ENCODE measurements at places on chromosomes 2 and 18. TPM values are rescaled to one million over a fixed set of nuclear protein-coding genes. Genes with fewer than 3 reads are reported as not detected.

DNA sequence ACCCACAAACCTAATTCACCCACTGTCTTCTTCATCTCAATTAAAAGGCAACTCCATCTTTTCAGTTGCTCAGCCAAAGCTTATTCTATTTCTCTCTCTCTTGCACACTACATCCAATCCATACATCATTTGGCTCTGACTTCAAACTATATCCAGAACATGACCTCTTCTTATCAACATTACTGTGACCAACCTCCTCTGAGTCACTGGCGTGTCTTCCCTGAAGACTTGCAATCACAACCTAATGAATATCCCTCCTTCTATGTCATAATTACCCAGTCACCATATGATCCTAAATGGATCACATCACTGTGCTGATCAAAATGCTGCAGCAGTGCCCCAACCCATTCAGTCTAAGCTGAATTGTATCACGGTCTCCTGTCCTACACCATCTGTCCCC lies 22.6 kb upstream of the SULT1C3 start:
- DNase-seq, result no peak

- DNase-seq, result no peak
These were observed 4.4 kb downstream of the GCKR start for GRCh38 chr2:27501042-27501441.

GRCh38 chr2:108023776-108024175 lies 37.5 kb downstream of the SLC5A7 start:
- DNase-seq, result no peak

GRCh38 chr2:45812011-45812500 lies 160.6 kb downstream of the PRKCE start:
- DNase-seq, result no peak

GRCh38 chr2:161417438-161418274 lies 1.6 kb downstream of the TBR1 start:
- DNase-seq, result no peak

DNA sequence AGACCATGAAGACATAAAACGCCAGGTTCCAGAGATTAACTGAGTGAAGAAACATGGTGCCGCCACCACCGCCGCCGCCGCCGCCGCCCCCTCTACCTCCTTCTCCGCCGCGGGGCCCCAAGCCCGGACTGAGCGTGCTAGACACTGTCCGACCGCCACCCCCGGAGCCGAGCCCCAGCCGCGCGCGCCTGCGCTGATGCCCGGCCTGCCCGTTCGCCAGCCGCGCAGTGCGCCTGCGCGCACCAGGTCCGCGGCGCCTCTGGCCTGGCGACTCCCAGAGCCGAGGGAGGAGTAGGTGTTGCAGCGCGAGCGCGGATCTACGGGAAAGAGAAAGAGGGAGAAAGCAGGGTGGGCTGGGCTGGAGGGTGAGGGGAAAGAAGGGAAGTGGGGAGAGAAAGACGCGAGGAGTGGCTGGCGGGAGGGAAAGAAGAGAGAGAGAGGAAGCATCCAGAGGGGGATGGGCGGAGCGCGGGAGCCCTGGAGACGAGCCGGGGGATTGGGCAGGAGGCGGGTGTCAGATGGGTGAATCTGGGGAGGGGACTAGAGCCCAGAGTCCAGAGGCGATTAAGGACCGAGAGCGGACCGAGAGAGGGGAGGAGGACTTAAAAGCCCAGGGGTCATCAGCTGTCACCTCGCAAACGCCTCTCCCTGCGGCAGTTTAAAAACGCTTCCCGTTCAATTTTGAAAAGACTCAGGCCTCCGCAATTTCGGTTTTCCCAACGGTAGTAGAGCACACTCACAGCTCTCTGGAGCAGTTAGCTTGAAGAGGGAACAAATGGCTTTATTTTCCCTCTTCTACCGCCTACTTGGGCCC lies at the start of gene PGAP1:
PGAP1 (minus strand) TSS at position 146 of the 814 bp plus-strand sequence; CDS start at position 55, 91 bp downstream.
- DNase-seq, result peak; percentile 94

DNA sequence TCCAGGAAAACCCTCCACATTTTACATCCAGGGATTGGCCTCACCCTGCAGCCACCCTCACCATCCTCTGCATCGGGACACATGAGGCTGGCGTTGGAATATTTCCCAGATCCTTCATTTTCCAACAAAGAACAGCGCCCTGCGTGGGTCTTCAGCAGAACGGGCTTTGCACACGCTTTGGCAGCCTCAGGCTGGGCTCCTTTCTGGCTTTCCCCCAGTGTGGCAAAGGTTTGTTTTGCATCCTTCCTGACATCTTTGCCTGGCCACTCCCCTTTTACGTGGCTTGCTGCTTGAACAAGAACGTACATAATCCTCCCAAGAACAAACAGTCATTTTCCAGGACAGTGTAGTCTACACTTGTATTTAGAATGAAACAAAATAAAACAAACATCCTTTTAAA lies 25.6 kb upstream of the GREB1 start:
- DNase-seq, result no peak

DNA sequence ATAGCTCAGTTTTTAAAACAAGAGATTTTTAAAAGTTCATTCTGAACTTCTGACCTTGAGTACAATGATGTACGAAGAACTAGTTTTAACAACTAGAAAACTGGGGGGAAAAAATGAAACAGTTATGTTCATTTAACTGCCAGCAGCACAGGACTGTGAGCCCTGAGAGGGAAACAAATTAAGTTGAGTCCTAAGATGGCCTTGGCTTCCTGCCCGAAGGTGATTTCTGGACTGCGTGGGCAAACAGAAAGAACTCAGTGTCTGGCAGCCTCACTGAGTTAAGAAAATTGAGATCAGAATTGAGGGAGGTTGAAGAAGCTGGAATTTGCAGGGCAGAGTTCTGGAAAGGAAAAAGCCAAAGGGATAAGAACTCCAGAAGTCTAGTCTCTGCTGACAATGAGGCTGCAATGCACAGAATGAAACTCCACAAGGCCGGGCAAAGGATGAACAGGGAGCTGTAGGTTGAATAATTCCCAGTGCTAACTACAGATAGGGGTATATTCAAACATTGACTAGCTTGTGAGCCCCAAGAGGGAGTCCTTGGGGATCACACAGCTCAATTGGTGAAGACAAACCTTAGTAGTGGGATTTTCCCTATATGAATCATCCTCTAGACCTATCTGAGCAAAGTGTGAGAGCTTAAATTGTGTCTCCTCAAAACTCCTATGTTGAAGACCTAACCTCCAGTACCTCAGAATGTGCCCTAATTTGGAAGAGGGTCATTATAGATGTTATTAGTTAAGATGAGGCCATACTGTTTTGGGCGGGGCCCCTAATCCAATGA lies 13.1 kb upstream of the CRACDL start:
- no peak for DNase-seq

DNA sequence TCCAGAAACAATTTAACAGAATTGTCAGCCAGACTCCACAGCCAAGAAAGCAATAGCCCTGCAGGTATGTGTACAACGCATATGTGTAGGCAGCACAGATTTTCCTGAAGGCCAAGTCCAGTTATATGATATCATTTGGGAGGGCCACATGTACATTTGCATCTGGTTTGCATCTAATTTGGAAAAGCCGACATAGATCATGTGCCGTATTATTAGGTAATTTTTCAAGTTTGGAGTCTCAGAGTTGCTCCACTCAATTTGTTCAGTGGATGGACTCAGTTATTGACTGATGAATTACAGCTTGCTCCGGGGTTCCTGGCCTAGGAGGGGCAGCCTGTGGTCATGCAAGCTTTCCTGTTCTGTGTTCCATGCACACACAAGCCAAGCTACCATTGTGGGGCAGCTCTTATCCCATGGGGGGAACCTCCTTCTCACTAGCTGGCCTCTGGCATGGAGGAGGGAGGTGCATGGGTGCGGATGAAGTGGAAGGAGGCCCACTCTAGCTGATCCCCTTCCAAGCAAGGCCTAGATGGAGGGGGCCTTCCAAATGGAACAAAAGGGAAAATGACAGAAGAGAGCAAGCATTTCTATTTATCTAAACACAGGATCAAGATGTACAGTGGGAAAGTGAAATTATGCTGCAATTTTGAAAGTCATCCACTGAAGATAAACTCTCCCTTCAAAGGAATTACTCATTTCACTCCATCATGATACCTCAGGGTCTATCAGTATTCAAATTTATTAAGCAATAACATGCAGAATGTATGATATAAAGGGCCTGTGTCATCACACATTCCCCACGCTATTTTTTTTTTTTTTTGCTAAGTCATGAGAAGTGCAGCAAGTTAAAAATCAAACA lies 202.6 kb upstream of the SMAD2 start:
- DNase-seq, result no peak

DNA sequence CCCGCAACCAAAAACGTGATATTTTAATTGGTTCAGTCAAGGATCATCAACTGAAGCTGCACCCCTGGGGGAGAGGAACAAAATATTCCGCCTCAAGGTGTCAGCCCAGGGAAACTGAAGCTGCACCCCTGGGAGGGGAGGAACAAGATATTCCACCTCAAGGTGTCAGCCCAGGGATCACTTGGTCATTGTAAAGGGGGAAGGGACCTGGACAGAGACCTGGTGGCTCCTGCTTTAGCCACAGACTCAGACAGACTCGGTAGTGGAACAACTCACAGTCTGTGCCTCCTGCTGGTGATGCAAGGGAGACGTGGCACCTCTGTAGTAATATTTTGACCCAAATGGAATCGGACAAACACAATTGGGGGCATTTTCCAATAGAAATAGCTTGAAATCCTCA lies 75.1 kb downstream of the GBX2 start:
- no peak for DNase-seq

DNA sequence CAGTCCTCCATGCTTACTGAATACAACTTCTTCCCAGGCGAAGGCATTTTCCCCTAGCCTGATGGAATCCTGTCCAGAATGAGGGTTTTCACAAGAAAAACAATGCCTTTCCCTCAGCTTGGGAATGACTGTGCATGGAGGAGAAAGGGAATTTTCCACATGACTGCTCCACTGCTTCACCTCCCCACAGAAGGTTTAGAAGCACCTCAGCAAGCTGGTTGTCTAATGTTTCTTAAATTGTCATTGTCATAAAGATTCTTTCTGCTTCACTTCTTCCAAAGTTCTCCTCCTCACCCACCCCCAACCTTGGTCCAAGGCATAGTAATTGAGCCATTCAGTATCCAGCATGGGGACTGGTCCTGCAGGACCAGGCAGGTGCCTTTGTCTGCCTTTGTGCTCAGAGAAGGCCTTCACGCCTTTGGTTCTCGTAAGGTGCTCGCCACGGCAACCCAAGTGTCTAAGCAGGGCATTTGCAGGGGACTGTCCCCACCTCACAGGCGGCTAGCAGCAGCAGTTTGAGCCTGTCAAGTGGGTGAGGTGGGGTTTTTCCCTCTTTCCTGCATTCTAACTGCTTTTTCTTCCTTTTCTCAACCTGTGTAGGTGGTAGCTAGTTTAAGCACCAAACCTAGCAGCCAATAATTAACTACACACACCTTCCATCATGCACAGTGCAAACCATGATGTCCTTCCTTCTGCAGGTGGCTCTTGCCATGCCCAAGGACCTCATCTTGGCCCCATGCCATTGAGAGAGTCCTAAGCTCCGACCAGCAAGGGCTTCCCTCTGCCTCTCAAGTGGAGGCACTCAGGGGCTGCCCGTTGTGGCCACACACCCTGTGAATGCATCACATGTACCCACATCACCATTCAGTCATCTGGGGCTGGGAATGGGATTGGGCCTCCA lies 65.7 kb upstream of the BCL2L11 start:
- no peak for DNase-seq

GRCh38 chr2:164933671-164934189 lies 21.6 kb downstream of the SLC38A11 start:
- no peak for DNase-seq

DNA sequence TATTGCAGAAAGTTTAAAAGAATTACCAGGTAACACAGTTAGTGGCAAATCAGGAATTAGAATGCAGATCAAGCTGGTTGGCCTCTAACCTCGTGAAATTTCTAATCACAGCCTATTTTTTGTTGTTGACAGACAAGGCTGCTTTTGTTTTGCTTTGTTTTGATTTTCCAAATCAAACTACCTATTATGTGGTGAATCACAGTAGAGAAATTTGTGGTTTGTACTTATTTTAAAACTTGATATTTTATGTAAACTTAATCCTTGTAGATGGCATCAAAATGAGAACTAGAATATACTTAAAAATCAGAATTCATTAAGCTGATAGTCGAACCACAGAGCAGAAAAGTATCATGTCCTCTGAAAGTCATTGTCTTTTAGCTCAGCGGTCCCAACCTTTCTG lies 258.1 kb downstream of the CTNNA2 start:
- DNase-seq, result no peak

- no peak for DNase-seq
These were observed 72.2 kb downstream of the BCL11A start for GRCh38 chr2:60481257-60481656.

GRCh38 chr2:234821946-234822475 lies 129.8 kb upstream of the SH3BP4 start:
- DNase-seq, result no peak

DNA sequence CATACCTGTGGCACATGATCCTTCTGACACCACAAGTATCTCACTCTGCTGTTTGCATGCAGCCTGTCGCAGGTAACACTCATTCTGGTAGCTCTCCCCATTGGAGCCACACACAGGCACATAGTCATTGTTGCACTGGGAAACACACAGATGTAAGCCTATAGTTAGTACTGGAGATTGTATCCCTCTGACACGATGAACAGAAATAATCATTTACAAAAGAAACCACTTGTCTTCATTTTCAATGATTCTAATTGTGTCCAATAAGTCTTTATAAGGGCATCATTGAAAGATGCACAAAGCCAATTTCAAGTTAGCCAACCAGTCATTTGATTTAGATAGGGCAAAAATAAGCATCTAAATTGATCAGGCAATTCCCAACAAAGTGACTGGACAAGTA lies 10.4 kb downstream of the TMEFF2 start:
- no peak for DNase-seq

- DNase-seq, result no peak
These were observed 47.0 kb upstream of the RALBP1 start for GRCh38 chr18:9428301-9428706.

GRCh38 chr18:65623676-65624075 lies 127.1 kb upstream of the CDH7 start:
- no peak for DNase-seq

DNA sequence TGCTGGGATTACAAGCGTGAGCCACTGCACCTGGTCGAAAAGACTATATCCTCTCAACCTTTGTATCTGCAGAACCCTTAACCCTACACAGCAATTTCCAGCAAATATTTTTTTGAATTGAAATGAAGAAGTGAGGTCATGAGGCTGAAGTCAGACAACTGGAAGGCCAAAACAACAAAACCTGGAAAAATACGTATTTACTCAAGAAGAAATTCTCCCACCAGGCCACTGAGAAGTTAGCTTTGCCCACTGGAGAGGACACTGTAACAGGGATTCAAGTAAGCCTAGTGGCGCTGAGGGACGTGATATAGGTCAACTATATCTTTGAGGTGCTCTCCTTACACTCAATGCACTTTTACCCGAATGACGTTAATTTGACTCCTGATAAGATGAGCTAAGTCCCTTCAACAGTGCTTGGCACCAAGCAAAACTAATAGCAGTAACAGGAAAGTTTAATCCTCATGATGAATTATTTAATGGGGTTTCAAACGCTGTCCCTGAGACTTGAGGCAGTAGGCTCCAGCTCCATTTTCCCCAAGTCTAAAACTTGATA lies 1.9 kb downstream of the HDLBP start:
- no peak for DNase-seq

CEP192 gene
- total RNA-seq, result 26.8 TPM

LCT gene
- total RNA-seq, result not detected

PAIP2B gene
- total RNA-seq, result 3.7 TPM

SLC20A1 gene
- total RNA-seq, result 33.6 TPM

MYOM1 gene
- total RNA-seq, result 0.55 TPM

TRIM54 gene
- total RNA-seq, result 5.5 TPM

PID1 gene
- total RNA-seq, result 1.5 TPM

LBX2 gene
- total RNA-seq, result 0.11 TPM

GKN1 gene
- total RNA-seq, result not detected

C1QL2 gene
- 0.28 TPM for total RNA-seq

DSG2 gene
- total RNA-seq, result 66.0 TPM

All from H7 (cell line).